NCI-H187 treated with DMSO at 0.1 percent for 48 hours (cell line): ENCODE measurements at places on chromosomes 16 and 17.

DNA sequence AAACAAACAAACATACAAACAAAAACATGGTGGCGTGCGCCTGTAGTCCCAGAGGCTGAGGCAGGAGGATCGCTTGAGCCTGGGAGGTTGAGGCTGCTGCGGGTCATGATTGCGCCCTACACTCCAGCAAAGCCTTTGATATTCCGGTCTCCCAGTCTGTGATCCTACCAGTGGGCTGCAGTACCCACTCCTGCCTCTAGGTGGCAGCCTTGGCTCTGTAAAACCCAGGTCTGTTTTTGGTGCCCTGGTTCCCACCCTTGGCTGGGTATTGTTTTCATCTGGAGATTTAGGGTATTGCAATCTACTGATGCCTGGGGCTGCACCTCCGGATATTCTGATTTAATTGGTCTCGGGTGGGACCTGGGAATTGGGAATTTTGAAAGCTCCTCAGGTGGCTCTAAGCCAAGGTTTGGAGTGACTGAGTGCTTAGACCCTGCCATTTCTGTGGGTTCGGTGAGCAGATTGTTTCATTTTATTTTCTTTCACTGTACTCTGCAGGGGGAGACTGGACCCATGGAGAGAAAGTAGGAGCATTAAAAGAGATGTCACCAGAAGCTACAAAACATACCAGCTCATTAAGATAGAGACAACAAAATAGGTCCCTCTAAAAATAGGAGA lies 40.5 kb downstream of the MYH3 start:
- DNase-seq = no peak

- DNase-seq = no peak
These were observed 13.5 kb downstream of the NHERF1 start for GRCh38 chr17:74761931-74762330.

- DNase-seq = no peak
These were observed 118.9 kb upstream of the CHMP6 start for GRCh38 chr17:80872501-80873306.

DNA sequence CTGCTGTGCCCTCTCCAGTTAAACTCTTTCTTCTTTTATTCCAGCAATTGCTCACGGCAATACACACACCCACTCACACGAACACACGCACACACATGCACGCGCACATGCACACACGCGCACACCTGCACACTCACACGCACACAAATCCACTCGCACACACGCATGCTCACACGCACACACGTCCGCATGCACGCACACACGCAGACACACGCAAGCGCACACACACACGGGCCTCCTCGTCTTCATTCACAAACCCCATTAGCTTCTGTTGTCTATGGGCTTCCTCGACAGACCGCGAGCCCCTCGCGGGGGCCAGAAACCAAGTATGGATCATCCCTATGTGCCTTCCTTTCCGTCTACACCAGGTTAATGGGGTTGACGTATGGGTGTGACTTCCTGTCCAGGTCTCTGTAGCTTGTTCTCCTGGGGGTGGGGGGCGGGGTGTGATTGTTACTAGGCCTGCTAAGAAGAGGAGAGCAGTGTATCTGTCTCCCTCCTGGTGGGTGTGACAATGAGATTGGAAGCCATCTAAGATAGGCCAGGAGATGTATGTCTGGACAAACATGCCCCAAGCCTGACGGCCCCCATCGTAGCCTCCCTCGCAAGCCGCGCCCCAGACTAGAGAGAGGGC lies 670 bp upstream of the CTF1 start:
- DNase-seq = no peak

DNA sequence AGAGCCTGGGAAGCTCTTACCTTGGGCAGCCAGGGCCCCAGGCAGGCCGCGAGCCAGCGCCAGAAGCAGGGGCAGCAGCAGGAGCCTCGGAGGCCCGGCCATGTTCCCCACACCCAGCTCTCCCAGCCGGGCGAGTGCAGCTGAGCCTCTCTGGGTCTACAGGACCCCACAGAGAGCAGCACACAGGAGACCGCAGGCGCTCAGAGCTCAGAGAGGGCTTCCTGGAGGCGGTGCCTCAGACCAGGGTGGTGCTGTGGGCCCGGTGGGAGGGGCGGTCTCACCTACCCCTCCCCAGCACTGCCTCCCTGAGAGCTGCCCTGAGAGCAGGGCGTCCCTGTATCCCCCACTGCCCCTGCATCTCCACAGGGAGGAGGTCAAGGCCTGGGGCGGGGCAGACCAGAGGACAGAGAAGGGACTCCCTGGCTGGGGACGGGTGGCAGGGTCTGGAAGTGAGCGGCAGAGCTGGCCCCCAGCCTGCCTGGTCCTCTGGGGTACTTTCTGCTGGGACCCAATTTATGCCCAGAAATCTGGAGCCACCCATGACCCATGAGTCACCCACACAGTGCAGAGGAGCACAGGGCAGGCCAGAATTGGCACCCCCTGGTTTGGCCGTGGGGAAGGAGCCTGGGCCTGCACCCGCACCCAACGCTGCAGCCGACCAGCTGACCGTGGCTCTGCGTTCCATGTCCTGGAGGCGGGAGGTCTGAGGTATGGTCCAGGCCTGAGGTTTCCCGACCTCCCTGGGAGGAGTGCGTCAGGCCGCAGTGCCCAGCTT lies at the start of gene CD7:
Gene CD7 (minus strand): TSS at position 215 of the 775 bp plus-strand sequence. CDS start 113 bp downstream, at position 102.
- no peak for DNase-seq

GRCh38 chr16:10368969-10369551 lies 16.8 kb upstream of the ATF7IP2 start:
- DNase-seq = no peak

DNA sequence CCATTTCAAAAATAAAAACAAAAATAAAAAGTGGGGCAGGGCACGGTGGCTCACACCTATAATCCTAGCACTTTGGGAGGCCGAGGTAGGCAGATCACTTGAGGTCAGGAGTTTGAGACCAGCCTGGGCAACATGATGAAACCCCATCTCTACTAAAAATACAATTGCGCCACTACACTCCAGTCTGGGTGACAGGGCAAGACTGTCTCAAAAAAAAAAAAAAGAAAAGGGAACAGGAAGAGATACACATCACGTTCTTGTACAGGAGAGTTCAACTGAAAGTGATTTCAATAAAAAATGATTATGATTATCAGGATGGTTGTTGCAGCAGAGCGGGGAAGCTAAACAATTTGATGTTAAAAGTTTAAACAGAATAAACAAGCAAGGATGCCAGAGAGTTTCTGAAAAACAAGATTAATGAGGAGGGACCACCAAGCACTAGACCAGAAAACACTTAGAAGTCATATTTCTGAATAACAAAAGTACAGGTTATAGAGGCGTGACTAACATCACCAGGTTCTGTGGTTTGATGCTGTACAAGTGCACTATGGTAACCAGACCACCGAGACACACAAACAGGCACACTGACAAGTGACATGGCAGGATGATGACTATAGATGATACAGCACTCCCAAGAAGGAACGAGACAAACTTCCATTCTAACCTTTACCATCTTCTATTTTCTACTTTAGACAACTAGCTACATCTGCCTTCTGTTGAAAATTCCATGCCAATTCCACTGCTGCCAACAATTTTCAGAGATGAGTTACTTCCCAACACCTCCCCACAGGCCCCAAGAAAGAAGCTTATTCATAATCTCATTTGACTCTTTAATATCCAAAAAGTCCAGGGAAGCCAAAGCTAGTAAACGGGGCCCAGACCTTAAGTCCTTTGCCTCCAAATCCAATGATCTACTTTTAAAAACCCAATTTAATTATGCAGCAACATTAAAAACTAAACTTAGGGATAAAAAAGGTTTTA lies 11.8 kb downstream of the DNAJA2 start:
- DNase-seq = no peak

GRCh38 chr17:35390156-35390555 lies 16.7 kb upstream of the SLFN11 start:
- DNase-seq = no peak

DNA sequence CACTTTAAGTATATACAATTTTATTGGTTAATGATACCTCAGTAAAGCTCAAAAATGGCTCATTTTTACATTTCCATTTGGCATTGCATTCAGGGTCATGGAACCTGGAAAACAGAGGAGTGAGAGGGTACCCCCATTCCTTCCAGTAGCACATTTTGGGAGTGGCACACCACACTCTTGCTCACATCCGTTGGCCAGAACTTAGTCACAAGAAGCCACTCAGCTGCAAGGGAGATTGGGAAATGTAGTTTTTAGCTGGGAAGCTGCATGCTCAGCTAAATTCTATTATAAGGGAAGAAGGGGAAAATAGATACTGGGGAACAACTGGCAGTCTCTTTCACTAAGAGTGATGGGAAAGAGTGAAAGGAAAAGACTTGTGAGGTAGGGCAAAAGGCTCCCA lies 102.5 kb upstream of the TMEM97 start:
- DNase-seq = no peak

- DNase-seq = no peak
These were observed 20.0 kb upstream of the WFIKKN1 start for GRCh38 chr16:610513-611381.

DNA sequence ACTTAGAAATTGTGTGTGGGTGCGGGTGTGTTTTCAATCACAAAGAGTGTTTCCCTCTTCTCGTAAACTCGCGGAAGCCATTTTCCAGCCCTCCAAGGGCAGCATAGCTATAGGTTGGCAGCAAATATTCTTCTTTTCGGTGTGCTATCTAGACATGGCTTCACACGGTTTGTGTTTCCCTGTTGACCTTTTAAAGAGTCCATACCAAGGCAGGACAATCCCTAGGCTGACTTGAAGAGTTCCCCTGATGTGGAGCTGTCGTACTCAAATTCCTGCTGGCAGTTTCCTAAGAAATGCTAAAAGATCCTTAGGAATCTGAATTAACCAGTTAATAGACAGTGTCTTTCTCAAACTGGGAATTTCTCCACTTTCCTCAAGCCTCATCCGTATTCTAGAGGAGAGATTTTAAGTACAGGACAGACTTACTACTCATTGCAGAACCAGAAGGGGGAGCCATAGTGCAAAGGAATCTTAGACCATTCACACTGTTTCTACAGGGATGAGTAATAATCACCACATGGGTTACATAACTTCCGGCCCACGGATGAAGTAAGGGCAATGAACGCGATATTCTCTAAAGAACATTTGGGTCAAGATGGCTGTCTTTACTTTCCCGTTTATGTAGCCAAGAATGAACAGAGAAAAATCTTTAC lies 288.6 kb upstream of the ELAC2 start:
- no peak for DNase-seq

DNA sequence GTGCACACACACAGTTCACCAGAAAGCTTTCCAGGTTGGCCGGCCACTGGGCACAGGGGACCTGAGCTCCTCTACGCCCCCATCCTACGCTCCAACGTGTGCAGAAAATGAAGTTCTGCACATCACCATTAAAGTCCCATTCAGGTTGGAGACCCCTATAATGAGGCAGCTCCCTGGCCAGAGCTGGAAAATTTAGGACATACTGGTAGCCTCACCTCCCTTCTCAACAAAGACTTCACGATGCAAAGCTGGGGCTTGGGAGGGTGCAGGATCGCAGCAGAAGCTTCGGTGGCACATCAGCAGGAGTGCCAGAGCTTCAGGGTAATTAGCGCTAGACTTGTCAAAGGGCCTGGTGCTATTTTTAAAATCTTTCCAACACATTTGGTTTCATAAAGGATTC lies 15.4 kb upstream of the CALB2 start:
- DNase-seq = no peak

GRCh38 chr16:12027558-12028287 lies 51.2 kb downstream of the SNX29 start:
- no peak for DNase-seq

GRCh38 chr17:4566785-4567184 lies 6.4 kb upstream of the GGT6 start:
- DNase-seq = peak; percentile 1
